ENCODE measurements at places on chromosomes 6 and 20.

GRCh38 chr6:21438986-21439352, 154.6 kb upstream of the SOX4 start:
- DNase-seq: no peak

DNA sequence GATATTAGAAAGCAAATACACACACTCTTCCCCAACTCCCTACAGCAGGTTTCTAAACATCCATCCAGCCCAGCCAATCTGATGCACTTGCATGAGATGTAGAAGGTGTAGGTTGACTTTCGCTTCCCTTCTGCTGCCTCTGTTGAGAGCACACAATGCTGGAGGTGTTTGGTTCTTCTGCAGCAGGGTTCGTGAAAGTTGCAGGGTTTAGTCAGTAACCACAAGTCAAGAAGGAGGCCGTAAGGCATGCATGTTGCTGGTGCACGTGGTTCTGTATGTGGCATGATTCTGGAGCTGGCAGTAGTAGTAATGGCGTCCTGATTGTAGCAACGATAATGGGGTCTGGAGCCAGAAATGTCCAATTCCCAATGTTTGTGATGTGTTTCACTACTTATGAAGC, 53.0 kb downstream of the DEK start:
- DNase-seq: peak; percentile 43

DNA sequence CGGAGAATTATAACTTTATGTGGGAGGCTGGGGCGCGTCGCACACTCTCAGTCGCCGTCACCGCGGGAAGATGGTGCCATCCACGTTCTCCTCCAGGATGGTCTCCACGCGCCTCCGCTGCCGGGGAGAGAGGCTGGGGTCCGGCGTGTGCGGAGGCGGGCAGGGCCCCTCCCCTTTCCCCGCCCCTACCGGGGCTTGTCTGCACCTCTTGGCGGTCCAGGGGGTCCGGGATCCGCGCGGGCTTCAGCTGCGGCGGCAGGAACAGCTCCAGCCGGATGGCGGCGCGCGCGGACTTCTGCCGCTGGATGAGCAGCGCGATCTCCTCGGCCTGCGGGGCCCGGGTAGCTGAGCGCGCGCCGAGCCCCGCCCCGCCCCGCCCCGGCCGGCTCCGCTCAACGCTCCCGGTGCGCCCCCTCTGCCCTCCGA, 807 bp downstream of the LKAAEAR1 start:
- DNase-seq: peak; percentile 73

- no peak for DNase-seq
These were observed 129.8 kb downstream of the TMEM242 start for GRCh38 chr6:157193443-157193996.

GRCh38 chr6:334536-335510, 42.5 kb downstream of the DUSP22 start:
- DNase-seq: no peak

DNA sequence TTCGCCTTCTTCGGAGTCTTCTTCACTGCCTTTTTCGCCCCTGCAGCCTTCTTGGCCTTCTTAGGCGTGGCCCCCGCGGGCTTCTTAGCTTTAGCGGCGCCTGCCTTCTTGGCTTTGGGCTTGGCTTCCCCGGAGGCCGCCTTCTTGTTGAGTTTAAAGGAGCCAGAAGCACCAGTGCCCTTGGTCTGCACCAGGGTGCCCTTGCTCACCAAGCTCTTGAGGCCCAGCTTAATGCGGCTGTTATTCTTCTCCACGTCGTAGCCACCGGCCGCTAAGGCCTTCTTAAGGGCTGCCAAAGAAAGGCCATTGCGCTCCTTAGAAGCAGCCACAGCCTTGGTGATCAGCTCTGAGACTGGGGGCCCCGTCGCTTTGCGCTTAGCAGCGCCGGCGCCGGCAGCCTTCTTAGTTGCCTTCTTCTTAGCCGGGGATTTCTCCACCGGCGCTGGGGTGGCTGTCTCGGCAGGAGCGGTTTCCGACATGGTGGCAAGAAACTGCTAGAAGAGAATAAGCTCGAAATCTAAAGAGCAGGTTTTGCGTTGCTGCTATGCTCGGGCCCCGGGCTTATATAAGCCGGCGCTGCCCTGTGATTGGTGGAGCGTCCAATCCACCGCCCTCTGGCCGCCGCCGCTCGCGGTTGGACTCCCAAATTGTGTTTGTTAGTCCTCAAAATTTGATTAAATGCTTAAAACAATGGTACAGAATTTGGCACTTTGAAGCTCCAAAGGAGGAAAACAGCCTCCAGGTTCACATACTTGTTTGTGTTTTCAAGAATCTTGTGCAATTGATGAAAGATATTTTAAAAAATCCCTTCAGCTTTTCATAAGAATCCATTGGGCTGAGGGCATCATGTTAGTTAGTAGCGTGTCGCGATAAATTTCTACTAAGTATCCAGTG, 44.9 kb downstream of the OR2B2 start:
- DNase-seq: peak; percentile 91

DNA sequence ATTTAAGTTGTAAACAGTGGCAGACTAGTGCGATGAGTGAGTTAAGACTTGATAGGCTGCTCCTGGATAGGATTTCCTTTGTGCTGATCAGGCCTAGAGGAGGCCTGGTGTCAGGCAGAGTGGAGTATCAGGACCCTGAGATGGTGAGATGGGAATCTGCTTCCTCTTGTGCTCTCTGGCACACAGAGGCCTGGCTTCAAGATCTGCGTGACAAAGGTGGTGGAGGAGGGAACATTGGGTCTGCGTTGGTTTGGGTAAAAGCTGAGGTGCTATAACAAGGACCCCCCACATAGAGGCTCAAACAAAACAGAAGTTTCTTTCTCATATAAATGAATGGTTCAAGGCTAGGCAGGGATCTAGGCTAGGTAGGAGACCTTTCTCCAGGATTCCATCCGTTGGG, 20.3 kb downstream of the SCAND1 start:
- DNase-seq: no peak

DNA sequence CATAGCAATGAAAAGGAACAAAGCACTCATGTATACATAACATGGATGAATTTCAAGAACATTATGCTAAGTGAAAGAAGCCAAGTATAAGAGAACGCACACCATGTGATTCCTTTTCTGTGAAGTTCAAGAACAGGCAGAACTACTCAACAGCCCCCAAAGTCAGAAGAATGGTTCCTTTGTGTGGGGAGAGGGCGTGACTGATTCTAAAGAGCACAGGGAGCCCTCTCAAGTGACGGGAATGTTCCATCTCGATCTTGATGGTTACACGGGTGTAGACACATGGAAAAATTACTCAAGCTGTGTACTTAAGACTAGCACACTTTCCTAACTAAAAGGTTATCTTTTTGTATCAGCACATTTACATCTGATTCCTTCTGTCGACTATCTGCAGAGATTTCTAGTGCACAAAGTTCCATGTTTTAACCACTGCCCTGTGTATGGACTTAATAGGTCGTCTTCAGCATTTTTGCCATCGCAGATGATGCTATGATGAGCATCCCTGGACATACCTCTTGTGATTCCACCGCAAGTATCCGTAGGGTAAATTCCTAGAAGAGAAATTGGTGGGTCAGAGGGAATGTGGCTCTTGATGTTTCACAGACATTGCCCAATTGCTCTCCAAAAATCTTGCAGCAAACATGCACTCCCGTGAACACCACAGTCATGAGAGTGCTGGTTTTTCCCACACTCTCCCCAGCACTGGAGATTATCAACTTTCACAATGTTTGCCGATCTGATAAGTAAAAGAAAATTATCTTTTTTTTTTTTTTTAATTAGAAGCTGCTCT, 279.3 kb downstream of the BMP7 start:
- DNase-seq: no peak

GRCh38 chr6:50889497-50889896, 70.8 kb downstream of the TFAP2B start:
- DNase-seq: no peak

GRCh38 chr6:34986845-34987246, 97.8 kb downstream of the ANKS1A start:
- DNase-seq: peak; percentile 71

DNA sequence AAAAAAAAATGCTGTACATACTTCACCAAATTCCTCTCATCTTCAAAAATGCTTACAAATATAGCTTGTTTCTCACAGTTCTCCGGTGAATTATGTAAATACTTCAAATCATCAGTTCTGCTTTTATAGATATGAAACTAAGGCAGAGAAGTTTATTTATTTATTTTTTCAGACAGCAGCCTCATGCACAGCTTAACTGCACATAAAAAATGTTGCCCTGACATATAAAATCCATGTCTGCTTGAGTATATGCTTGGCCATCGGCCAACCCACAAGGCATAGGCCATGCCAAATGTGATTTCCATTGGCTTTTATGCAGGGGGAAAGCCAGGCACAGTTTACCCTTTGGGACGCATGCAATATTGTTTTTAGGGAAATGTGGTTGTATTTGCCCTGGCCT, 57.3 kb upstream of the PHACTR2 start:
- no peak for DNase-seq

- no peak for DNase-seq
These were observed 1293.0 kb downstream of the GRIK2 start for GRCh38 chr6:102686461-102686860.

GRCh38 chr6:117463762-117464665, 18.5 kb upstream of the DCBLD1 start:
- no peak for DNase-seq

DNA sequence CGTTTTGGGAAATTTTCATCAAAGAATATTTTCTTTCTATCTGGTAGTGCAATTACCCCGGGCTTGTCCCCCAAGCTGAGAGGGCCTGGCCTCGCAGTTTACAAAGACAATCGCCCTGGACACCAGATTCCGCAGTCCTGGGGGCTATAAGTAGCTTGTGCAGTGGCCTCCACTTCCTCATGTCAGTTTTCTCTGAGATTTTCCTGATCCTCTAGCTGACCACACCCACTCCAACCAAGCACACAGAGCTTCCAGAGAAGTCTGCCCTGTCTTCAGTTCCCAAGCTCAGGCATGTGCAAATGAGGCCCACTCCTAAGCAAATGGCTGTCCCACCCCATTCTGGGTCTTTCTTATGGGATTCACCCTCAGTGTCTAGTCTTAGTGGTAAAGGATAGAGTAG, 245.3 kb downstream of the MAFB start:
- DNase-seq: no peak

DNA sequence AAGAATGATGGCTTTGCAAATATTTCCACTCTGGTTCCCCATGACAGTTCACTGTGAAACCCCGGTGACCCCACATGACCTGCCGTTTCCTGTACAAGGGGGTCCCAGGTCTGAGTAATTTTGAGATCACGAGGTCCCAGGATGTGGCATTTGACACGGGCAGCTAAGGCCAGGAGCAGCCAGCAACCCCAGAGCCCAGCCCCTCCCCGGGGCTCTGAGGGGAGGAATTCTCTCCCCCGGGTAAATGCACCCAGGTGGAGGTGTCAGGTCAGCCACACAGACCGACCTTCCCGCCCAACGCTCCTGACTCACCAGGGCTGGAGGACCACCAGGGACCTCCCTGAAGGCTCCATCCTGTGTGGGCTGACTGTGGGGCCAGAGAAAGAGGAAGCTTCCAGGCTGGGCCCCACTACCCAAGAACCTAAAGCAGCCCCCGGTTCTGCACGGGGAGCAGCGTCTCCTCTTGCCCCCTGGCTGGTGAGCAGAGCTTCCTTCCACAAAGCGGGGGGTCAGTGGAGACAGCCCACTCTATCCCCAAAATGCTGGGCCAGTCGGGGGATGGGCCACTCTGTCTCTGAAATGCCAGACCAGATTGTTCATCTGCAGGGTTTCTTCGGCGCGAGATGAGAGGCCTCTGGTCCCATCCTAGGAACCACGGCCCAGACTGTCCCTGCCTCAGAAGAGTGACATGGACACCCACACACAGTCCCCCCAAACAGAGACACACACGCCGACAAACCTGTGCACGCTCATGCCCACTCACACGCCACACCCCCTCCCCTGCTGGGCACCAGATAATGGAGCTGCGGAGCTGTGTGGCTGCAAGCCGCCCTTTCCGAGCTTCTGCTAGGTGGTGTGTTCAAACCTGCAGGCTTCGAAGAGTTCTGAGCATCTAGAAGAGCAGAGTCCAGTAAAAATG, 23.4 kb upstream of the SLCO4A1 start:
- DNase-seq: peak; percentile 80

- no peak for DNase-seq
These were observed 4.8 kb upstream of the ASF1A start for GRCh38 chr6:118889163-118889562.

GRCh38 chr6:26241033-26241895, 123.7 kb upstream of the BTN3A2 start:
- peak; percentile 79 for DNase-seq

DNA sequence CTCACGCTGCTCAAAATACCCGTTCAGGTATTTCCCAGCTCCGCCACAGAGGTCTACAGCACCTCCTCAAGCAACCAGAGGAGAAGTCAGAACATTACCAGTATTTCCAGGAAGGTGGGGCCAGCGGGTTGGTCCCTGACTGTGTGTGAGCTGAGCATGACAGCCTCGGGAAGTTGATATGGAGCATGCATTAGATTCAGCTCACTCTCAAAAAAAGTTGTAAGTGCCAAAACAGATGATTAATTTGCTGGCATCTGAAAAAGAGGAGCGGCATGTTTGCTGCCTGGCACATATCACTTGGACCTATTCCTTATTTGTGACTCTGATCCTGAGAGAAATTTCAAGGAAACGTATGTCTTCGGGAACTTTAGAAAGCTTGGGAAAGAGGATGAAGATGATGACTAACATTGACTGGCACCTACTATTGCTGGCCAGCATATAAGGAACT, 32.3 kb downstream of the ELOVL2 start:
- no peak for DNase-seq

- no peak for DNase-seq
These were observed 127.4 kb downstream of the CD24 start for GRCh38 chr6:106847116-106847515.

GRCh38 chr20:22586645-22587310, 2.4 kb upstream of the FOXA2 start:
- DNase-seq: no peak

DNA sequence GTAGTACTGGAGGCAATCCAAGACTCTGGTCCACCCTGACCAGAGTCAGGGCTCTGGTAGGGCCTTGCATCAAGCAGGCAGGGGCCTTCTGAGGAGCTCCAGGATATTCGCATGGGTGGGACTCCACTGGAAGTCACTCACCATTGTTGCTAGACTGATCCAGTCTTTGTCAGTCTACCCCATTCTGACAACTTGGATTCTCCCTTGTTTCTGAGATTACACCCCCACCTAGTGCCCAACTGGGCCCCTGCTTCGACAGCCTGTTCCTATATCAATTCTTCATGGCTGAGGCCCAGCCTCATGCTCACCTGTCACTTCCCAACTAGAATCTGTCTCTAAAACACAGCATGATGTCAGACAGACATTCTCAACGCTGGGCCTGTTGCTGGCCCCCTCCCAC, 5.2 kb downstream of the SLC35D3 start:
- no peak for DNase-seq

GRCh38 chr20:48750941-48751635, 76.7 kb downstream of the PREX1 start:
- peak; percentile 71 for DNase-seq

- no peak for DNase-seq
These were observed 24.6 kb downstream of the DSTN start for GRCh38 chr20:17594443-17594842.

- DNase-seq: no peak
These were observed 49.2 kb downstream of the BLOC1S5 start for GRCh38 chr6:8014947-8015346.

DNA sequence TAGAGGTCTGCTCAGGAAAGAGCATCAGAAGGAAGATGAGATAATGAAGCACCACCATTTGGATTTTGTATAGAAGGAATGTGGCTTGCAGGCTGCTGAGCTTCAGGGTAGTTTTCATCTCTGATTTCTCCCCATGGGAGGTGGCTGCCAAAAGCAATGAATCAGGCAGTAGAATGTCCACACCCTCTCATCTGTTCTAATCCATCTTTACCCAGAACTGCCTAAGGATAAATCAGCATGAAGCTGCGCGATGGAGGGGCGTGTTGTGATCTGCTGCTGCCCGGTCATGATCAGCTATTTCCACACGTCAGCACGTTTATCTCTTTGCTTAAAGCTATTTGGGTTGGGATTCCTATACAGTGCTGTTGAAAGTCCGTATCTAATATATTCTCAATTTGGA, 295.4 kb downstream of the FOXA2 start:
- no peak for DNase-seq

Measured in activated CD4-positive, alpha-beta memory T cell treated with anti-CD3 and anti-CD28 coated beads, Interleukin-2, amount 10 ng/mL, durations not matched to agents 7 days and 5 days (primary cell).